ENCODE measurements at places on chromosomes 11 and 22.

DNA sequence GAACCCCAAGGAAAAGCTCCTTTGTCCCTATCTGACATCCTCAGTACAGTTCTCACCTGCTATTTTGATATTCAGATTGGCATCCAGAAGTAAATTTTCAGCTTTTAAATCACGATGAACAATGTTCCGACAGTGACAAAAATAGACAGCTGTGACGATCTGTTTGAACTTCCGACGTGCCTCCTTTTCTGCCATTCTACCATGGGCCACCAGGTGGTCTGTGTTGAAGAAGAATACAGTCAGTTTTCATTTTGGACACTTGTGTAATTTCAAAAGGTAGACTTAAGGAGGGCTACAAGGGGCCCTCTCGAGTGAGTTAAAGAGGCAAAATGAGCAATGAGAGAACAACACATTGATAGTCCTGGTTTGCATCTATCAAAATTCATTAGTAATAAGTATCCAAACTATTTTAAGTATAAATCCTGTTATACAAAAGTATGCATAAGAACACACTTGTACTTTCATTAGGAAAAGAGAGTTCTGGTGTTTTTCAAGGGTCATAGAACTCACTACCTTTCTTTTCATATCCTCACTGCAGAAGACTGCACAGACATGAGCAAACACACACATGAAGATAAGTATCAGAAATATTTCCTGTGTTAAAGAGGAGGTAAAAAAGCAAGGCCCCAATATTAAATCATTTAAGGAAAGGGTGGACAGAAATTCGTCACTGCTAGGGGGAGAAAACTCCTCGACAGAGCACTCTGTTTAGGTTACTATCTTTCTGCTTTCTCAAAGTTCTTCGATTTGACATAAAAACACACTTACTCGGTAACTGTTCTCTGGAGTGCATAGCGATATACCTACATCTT, 89.9 kb upstream of the APOA1 start:
- peak; percentile 78 for DNase-seq

DNA sequence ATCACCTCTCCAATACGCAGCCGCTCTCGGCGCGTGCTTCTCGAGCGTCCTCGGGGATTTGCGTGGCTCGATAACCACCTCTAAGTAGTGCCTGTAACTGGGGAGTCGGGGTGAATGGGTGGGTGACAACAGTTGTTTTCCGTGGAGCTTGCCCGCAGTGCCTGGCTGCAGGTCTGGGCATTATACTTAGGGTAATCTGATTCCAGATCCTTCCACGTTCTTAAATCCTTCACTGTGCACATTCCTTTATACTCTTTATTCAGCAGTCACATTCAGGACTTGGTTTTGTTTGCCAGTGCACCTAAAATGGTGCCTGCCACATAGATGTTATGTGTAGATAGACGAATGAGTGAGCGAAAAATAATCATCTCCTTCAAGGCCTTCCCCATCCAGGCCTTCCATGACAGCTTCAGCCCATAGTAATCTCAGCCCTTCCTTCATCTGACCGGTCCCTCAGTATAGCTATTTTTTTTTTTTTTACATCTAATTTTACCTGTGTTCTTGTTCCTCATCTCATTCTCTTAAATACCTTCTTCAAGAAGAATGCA, 602 bp downstream of the NAT10 start:
- DNase-seq = peak; percentile 13

GRCh38 chr11:19864141-19865140, 151.8 kb downstream of the NAV2 start:
- no peak for DNase-seq

- DNase-seq = no peak
These were observed 27.9 kb upstream of the MOB2 start for GRCh38 chr11:1514336-1515061.

GRCh38 chr11:2805388-2806056, 80.1 kb downstream of the CDKN1C start:
- no peak for DNase-seq

DNA sequence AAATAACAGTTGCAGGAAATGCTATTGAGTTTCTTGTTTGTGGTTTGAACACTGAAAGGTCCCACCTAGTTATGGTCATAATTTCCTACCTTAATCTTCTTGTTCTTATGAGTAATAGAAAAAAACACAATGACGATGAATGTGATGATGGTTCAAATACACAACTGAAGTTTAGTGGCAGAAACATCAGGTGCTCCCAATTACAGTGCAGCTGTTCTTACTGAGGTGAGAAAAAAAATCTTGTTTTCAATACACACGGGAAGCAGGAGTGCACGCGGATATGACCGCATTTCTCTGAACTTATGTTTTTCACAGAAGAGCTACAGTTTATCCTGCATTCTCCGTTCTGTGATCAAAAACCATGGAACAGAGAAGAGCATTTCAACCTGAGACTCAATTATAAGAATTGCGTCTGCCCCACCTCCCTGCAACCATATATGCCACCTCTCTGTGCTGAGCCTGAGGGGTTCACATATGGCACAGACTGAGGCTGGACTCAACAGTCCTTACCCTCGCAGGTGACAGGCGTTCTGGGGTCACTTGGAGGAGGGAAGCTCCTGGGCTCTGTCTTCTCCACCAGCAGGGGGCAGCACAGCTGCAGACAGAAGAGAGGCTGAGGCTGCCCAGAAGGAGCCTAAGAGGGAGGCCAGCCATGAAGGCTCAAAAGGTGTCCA, 99.7 kb upstream of the IGLL5 start:
- DNase-seq = peak; percentile 75

All from common myeloid progenitor, CD34-positive (primary cell).